ENCODE measurements at places on chromosomes 6 and 20.

DNA sequence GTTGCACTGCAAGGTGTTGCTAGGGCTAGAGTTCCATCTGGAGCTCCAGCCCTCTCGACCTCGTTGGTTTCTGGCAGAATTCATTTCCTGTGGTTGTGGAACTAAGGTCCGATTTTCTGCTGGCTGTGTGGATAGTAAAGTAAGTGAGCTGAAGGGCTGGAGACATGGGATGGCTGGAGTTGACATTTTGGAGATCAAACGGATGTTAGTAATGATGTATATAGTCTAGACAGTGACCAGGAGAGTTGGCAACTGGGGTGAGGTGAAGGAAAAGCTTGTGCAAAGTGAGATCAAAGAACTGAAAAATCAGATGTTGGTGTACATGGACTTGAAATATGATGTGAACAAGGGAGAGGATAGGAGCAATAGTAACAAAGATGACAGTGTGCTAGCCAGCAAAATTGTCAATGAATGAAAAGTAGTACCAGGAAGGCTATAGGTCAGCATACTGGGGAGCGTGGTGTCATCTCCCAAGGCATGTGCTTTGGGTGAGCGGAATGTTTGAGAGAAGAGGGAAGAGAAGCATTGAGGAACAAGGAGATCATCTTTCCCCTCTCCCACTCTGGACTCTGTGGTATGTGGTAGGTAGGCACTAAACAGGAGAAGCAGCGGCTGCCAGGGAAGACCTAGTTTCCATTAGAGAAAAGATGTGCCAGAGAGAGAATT, 7.8 kb downstream of the QRSL1 start:
- DNase-seq = no peak

- DNase-seq = no peak
Measured at GRCh38 chr6:161353208-161353613, 79.3 kb upstream of the AGPAT4 start.

DNA sequence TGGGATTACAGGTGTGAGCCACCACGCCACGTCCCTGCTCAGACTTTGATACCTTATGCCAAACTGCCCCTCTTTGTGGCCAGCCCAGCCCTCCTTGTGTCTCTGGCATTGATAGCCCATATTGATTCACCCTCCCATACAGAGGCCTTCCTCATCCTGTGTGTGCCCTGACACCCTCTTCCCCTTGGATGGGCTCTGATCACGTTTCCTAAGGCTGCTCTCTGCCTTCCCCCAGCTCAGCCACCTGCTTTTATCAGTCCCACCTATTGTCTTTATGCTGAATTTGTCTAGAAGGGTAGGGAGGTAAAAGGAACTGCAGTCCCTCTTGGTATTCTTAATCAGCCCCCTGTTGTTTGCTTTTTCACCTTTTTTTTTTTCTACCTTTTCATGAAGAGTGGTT, 95.9 kb downstream of the CDKAL1 start:
- no peak for DNase-seq

DNA sequence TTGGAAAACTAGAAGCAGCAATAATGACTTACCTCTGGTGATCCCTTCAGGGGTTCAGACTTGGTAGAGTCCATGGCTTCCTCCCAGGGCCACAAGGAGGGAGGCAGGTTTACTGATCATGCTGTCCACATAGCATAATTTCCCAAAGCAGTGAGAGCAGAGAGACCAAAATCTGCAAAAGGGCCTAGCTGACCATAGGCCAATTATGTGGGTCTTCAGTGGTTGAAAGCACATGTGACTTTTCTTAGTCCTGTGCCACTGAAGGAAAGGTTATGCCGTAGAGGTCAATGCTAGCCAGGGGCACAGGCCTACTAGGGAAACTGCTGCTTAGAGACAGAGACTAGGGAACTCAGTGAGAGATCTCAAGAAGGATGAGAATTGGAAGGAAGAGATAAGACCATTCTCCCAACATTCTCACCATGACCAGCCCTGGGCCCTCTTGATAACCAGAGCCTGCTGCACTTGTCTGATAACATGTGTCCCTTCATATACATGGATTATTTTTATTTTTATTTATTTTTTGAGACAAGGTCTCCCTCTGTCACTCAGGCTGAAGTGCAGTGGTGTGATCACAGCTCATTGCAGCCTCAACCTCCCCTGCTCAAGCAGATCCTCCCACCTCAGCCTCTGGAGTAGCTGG, 2.0 kb upstream of the GTPBP2 start:
- no peak for DNase-seq

- no peak for DNase-seq
Measured at GRCh38 chr6:39930540-39930939, 3.7 kb downstream of the MOCS1 start.

DNA sequence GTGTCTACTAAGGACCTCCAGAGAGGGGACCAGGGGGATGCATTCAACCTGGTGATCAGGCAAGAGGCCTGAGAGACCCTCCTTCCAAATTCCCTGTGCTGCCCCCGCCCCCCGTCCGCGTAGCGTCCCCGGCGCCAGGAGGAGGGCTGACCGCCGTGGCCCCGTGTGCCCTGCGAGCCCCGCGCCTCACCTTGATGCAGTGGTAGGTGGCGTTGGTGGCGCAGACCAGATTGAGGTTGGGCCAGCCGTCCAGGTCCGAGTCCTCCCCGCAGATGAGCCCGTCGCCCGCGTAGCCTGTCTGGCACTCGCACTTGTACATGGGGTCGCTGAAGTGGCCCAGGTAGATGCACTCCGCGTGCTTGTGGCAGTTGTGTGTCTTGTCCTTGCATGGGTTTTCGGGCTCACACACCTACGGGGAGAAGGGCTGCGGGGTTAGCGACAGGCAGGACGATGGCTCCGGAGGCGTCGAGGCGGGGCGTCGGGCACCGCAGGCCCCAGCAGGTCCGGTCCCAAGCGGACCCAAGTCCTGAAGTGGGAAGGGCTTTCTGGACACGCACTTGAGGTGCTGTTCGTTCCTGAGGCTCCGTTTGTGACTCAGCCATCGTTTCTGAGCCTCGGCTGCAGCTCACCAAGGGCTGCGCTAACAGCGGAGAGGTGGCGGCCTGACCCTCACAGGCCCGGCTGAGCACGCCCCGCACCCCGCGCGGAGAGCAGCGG, 21.7 kb downstream of the THBS2 start:
- DNase-seq = no peak

DNA sequence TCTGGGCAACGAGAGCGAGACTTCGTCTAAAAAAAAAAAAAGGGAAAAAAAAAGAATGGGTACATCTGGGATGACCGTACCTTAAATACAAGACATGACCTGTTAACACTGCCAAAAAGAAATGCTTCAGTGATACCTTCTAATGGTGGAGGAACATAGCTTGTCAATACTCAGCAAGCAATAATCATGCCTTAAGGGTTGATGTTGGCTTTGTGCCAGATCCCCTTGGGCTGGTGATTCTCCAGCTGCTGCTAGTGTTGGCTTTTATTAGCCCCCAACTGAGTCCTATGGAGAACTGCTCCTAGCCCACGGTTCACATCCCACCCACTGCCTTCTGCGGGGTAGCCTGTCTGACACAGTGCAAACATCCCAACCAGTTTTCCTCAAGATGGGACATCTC, 134.9 kb downstream of the PLCB1 start:
- DNase-seq = no peak

GRCh38 chr20:32706486-32706885, 32.7 kb upstream of the C20orf203 start:
- no peak for DNase-seq

- no peak for DNase-seq
Measured at GRCh38 chr6:125808060-125808459, 17.3 kb downstream of the NCOA7 start.

GRCh38 chr6:43972913-43973300, 154.3 kb downstream of the MRPL14 start:
- peak; percentile 93 for DNase-seq

GRCh38 chr20:63090682-63091571, 84.2 kb upstream of the BHLHE23 start:
- DNase-seq = peak; percentile 23

- DNase-seq = no peak
Measured at GRCh38 chr20:36836591-36837269, 39.2 kb upstream of the TLDC2 start.

DNA sequence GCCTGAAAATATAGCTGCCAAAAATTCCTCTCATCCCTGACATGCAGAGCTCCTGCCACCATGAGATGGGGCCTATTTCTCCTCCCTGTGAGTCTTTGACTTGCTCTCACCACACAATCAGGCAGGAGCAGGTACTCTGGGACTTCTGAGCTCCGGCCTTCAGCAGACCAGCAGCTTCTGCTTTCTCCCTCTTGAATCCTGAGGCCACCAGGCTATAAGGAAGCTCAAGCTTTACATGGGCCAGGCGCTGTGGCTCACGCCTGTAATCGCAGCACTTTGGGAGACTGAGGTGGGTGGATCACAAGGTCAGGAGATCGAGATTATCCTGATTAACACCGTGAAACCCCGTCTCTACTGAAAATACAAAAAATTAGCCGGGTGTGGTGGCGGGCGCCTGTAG, 238.7 kb upstream of the RREB1 start:
- DNase-seq = no peak

- no peak for DNase-seq
Measured at GRCh38 chr6:6712449-6713403, 124.2 kb downstream of the LY86 start.
